ENCODE measurements at places on chromosomes 3 and 15.
A peak's percentile ranks its signal among the peaks of the same experiment; 100 is the strongest.

DNA sequence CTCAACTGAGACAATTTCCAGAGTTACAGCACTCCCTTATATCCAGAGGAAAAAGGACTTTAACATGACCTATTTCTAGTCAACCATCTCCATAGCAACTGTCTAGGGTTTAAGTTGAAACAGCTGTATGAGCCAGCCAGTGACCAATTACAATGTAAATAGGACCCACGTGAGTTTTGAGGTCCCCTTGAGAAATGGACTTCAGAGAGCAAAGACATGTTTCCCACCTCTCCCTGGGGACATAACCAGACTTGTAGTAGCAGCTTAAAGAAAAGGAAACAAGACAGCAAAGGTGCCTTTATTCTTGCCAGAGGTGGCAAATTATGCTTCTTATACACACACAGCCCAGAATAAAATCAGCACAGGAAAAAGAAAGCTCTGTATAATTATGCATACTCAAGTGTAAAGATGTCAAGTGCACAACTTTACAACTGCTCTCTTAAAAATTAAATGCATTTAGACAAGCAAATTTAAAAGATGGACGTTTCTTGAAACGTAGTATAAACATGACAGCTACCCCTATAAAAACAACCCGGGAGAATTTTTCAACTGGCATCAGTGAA is 40.2 kb downstream of the SUMF1 start:
- DNase-seq = peak; percentile 72

DNA sequence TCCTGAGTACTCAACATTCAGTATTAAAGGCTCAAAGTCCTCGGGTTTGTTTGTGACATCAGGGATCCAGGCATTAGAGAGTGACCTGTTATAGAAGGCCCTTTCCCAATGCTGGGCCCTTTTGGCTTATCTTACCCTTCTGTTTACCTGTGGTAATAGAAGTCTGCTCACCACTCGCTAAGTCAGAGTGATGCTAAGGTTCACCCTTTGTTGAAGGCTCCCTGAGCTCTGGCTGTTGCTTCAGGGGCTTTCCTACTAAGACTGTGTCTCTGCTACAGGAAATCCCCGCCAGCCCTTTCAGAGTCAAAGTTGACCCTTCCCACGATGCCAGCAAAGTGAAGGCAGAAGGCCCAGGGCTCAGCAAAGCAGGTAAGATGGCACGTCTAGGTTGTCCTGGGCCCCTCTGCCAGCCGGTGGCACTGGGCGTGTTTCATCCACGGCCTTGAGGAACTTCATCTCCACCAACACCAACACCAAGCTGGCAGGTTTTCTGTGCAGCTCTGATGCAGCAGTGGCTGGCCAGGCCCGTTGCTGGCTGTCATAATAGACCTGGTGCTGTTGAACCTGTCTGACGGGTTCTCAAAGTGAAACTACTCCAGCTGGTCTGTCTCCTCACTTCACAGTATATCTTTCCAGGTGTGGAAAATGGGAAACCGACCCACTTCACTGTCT is 99.1 kb downstream of the DNASE1L3 start:
- DNase-seq = peak; percentile 69

DNA sequence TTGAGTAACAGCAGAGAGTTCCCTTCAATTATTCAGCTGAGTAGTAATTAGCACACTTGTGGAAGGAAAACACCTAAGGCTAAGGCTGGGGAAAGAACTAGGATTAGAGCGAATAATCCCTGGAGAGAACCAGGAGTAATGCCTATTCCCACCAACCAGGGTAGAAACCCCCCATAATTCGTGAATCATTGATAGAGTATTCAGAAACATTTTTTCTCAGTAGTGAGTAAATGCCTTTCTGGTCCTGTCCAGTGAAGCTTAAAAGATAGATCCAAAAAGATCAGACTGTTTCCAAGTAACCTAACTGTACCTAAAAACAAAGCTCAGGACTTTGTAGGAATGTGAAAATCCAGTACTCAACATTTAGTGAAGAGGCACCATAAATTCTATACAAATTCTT is 71.2 kb downstream of the DGKG start:
- no peak for DNase-seq

- DNase-seq = no peak
These were observed 70.6 kb downstream of the SMAD6 start for GRCh38 chr15:66772604-66773128.

DNA sequence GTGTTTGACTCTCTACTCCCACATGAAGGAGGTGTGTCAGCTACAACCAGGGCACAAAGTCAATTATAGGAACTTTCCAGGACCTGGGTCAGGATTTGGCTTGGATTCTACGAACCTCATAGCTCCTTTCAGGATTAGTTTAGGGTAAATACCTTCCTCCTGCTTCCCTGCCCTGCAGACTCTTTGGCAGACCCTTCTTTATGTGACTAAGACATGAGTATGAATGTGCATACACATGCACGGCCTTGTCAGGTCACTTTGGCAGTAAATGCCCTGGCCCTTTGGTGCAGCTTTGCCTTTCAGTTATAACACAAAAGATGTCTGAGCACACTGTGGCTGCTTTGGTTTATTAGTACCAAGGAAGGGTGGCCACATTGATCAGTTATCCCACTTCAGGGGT is 68.9 kb downstream of the GHSR start:
- DNase-seq = no peak

DNA sequence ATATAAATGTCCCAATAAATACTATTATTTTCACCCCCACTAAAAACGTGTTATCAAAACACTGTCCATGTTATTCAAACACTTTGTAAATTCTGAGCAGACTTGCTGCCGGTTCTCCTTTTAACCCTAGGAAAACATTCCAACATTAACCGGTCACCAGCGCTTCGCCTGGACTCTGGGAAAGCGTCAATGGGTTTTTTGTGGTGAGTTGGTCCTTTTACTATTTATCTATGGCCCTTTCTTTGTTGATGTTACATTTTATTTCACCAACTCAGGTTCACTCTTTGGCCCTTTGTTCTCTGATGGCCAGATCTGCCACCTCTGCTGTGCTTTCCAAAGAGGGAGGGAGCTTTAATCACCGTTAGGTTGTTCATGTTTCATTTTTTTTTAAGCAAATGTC is 4.1 kb upstream of the EOMES start:
- no peak for DNase-seq

DNA sequence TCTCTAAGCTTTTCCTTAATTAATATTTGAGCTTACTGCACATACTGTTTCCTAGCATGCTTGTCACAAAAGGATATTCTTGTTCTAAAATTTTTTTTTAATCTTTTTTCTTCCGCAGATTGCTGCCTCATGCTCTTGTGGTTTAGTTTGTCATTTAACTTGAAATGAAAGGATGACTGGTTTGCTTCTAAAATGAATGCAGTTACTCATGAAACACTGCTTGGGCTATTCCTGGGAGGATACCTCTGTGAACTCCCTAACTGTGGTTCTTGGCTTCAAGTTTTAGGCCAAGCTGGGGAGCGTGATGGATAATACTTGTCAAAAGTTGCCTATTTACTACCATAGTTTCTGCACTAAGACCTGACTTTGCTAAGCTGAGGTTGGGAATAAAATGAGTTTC is 64.0 kb downstream of the USP13 start:
- peak; percentile 57 for DNase-seq
